ENCODE measurements at places on chromosomes 16 and 17.

- DNase-seq: no peak
These were observed 23.5 kb upstream of the DHRS13 start for GRCh38 chr17:28926366-28926765.

DNA sequence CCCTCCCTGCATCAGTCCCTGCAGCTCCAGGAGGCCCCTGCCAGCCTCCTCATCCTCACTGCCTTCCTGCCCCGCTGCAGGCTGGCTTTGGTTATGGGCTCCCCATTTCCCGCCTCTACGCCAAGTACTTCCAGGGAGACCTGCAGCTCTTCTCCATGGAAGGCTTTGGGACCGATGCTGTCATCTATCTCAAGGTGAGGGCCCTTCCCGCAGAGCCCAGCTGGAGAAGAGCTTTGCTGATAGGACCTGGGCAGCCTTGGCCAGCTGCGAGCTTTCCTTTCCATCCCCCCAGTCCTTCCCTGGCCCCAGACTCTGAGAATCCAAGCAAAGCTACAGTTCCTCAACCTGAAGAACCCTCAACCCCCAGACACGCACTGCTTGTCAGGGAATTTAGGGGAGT is 14.1 kb downstream of the PDK2 start:
- no peak for DNase-seq

GRCh38 chr17:77836557-77837041 is 121.9 kb upstream of the TNRC6C start:
- no peak for DNase-seq

- no peak for DNase-seq
These were observed 15.3 kb upstream of the INTS2 start for GRCh38 chr17:61943117-61943516.

DNA sequence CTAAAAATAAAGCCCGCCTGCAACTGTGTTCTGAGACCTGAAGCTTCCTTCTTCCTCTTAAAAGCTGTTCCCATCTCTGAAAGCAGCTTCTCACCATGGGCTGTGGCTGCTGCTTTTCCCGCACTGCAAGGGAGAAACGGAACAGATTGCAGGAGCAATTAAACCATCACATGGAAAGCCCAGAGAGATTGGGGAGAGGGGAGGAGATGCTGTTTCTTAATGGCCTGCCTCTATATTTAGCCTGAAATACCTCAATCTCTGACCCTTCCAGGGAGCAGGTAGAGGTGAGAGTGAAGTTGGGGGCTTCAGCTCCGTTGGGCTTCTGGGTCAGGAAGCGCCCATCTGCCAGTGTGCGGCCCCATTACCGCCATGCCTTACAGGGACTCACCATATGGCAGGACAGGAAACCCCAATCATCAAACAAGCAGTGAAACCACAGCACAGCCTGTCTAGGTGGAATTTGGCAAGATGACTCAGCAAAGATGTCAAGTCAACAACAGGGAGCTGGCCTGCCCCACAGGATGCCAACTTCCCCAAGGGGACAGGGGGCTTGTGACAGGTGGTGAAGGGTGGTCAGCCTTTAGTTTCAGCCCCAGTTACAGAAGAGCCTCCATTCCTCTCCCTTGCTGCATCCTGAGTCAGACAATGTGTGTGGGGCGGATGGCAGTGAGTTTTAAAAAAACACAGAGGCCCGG is 286.6 kb upstream of the CCL2 start:
- no peak for DNase-seq
